ENCODE measurements at places on chromosomes 5 and 9.

DNA sequence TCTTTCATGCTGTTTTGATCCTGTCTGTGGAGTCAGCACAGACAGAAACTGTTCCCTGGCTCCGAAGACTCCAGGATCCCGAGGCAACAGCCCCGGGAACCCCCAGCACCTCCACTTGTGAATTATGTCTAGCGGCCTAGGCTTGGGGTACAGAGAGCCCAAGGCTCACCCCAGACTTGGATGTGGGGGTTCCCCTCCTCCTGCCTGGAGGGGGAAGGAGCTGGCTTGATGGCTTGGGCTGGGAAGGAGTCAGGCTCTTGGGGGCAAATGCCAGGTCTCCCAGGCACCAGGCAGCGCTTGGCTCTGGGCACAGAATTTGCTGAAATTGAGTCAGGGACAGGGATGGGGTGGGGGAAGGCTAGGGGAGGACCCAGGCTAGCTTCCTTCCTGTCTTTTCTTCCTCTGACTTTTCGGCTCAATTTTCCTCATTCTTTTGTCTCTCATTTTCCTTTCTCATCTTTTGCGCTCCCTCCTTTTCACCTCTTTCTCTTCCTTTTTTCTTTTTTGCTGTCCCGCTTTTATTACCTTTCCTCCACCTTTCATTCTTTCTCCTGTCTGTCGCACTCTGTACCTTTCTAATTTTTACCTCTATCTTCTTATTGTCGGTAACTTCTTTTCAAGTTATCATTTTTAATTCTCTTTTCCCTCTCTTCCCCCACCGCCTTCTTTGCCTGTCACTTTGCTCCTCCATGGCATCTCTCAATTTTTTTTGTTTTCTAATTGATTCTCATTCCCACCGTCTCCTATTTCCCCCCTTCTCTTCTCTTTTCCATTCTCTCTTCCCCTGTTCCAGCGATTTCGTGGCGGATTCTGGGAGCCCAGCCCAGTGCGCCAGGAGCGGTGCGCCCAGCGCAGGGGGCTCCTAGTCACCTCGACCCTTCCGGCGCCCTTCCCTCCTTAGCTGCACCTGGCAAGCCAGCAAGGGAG, 10.5 kb downstream of the MSX2 start:
- no peak for DNase-seq

- DNase-seq: no peak
Measured at GRCh38 chr5:40446910-40447309, 232.8 kb upstream of the PTGER4 start.

- DNase-seq: no peak
Measured at GRCh38 chr5:151740336-151740942, 18.0 kb downstream of the ATOX1 start.

GRCh38 chr5:133247151-133247709, 195.4 kb downstream of the HSPA4 start:
- no peak for DNase-seq

DNA sequence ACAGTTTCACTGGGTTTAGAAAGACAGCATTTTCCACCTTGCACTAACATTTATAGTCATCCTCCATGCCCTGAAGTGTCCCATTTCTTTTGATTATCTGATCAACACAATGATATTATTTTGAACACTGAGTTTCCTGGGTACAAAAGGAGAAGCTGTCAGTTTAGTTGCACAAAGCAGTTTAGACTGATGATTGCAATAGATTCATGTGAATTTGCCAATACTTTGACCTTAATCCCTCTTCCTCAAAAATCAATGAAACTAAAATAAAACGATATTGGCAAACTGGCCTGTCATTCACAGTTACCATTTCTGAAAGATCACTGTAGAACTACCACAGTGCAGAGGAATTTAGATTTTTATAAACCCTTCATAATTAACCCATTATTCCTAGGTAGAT, 34.2 kb upstream of the RASGRF2 start:
- DNase-seq: no peak

GRCh38 chr9:16309469-16310271, 560.8 kb downstream of the BNC2 start:
- no peak for DNase-seq

GRCh38 chr9:78967596-78968217, 604.1 kb upstream of the TLE4 start:
- DNase-seq: no peak

GRCh38 chr9:110140276-110140675, 67.7 kb downstream of the C9orf152 start:
- no peak for DNase-seq

- DNase-seq: no peak
Measured at GRCh38 chr5:158521995-158522394, 577.7 kb downstream of the EBF1 start.

- DNase-seq: no peak
Measured at GRCh38 chr9:34777666-34778065, 67.7 kb upstream of the CCL21 start.

DNA sequence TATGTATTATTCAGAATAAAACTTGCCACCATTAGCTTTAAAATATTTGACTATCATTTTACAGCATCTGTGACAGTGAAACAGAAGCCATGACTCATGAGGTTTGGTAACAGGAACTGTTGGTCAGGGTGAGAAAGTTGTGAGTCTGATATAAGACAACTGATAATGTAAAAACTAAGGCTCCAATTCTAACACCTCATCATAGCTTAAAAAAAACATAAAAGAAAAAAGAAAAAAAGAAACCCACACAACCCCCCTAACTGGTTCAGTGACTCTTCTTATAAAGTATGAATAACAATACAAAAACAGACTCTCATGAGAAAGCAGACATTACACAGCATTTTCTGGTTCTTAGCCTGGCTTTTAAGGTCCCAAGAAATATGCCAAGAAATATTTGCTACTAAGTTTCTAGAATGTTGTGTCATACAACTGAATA, 85.8 kb downstream of the MRPS27 start:
- no peak for DNase-seq

DNA sequence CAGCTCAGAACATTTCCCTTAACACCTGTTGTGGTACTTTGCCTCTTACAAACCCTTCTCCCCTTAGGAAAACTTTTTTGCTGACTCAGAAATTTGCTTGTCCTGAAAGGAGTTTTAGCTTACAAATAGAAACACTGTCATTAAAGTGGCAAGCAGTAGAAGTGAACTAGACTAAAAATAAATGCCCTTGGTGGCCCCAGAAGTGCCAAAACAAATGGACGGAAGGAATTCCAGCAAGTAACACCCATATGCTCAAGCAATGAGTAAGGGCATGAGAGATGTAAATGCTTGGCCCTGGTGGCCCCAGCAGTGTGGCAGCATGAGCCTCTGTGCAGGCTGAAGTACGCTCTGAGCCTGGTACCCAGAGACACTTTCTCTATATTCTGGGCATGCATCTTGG, 8.6 kb downstream of the VLDLR start:
- DNase-seq: no peak

- DNase-seq: no peak
Measured at GRCh38 chr9:90972057-90972456, 170.4 kb downstream of the SYK start.

DNA sequence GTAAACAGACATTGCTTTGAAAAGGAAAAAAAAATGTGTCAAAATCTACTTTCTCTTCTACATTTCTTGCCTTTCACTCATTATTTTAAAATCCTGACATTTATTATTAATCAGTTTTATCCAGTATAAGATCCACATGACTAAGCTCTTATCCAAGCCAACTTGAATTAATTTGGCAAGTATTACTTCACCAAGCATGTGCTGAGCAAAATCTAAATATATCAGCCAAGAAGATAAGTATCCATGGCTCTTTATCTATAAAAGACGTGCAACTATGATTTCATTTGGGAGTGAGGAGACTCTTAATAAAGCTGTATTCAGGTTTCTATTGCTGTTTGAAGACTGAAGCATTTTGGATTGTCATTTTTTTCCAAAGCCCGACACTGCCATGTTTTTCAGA, 221.3 kb downstream of the TRIM36 start:
- no peak for DNase-seq

DNA sequence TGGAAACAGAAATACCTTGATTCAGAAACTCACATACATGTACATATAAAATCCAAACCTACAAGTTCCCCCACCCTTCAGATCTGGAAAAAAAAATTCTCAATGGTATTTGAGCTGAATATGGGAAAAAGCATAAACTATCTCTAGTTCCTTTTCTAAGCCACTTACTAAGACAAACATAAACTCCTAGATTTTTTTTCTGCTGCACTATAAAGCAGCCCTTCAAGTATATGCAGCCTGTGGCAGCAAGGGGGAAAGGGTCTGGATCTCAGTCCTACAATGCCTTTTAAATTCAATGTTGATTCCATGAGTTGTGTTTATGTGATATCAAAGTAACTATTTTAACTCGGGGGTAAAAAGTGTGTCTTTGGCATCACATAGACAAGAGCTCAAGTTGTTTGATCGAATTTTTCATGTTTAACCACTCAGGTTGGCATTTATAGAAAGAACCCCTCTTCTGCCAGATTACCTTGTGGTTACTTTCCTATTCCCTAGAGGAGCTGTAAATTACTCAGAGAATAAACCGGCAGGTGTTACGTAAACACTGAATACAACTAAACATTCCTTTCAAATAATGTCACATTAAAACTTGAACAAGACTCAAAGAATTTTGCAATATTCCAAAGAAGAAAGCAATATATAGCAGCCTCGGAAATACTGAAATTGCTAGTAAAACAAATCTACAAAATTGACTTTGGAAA, 91.8 kb upstream of the FER start:
- DNase-seq: no peak

GRCh38 chr9:122179690-122180074, 20.0 kb downstream of the MORN5 start:
- DNase-seq: no peak

DNA sequence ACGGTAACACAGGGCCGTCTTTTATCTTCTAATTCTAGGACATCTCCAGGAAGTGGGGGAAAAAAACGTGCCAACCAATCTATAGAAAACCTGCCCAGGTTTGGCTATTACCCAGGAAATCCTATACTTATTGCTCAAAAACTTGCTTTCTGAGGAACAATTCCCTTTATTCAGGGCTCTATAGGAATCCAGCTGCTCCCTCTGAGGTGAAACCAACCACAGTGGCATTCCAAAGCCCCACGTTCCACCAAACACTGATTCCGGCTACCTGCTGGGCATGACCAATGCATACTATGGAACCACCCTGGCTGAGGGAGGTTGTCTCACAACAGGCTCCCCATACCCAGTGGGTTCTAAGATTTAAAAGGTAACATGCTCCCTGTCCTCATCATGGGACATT, 57.6 kb downstream of the GLIS3 start:
- DNase-seq: no peak

GRCh38 chr9:87643107-87643650, 82.7 kb upstream of the CTSL start:
- no peak for DNase-seq

- no peak for DNase-seq
Measured at GRCh38 chr9:109030426-109030825, 17.1 kb upstream of the CTNNAL1 start.

DNA sequence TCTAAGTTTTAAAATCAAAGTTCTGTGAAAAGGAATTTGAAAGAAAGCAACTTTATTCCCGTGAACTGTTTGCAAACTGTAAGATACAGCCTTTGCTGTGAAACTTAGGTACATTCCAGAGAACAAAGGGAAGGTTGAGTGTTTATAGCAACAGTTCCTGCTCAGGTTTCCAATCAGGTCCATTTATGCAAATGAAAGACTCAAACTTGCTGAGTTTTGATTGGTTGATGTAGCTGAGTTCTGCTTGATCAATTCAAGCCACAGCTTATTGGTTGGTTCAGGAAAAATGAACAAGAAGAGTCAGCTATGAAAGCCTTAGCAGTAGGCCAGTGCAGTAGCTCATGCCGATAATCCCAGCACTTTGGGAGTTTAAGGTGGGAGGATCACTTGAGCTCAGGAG, 37.9 kb downstream of the SLC27A6 start:
- DNase-seq: no peak

DNA sequence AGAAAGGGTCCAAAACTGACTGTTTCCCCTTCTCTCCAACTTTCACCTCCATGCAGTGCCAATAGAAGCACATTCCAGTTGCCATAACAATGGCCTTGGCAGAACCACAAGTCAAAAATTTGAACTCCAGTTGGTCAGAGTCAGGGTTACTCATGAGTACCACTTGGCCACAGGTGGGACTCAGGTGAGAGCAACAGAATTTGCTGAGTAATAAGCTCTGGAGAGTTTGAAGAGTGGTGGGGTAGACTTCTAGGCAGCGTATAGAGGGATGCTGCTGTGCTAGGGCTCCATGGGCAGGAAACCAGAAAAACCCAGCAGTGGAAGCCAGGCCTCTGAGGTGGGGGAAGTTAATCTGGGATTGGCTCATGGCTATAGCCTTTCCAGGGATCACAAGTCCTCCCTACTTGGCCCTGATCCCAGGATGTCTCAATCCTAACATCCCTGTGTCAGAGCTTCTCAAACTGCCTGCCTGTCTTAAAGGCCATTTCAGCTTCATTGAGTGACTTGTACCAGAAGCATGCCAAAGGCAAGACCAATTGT, 30.2 kb downstream of the SNX18 start:
- DNase-seq: no peak

DNA sequence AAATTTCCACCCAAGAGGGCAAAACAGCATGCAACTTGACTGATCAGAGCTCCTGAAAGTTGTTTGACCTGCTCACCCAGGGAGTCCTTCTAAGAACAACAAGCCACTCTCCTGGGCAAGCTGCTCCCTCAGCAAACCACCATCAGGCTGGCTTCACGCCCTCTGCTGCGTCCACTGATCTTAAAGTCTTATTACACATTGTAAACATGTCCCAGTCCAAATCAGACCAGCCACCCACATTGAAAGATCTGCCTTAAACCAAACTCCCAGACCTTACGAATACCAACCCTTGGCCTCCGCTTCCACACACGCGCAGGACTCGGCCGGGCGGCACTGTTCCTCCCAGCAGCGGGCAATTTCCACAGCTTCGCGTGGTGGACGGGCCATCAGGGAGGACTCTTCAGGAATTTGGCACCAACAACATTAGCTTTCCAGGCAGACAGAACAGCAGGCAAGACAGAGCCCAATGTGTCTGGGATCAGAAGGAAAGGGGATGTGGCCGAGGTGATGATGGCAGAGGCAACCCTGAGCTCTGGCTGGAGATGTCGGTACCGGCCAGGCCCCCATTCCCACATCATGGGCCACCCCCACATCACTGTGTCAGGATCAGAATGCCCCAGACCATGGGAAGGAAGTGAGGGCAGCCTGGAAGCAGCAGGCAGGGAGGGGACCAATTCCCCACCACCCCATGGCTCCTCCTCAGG, 56.8 kb downstream of the SEMA4D start:
- DNase-seq: no peak

GRCh38 chr5:73692166-73692640, 66.2 kb downstream of the ARHGEF28 start:
- DNase-seq: no peak

GRCh38 chr5:167777746-167778145, 513.7 kb upstream of the WWC1 start:
- no peak for DNase-seq

GRCh38 chr5:90390928-90391327, 18.6 kb downstream of the CETN3 start:
- DNase-seq: no peak
